ENCODE measurements at places on chromosomes 2 and 18.

- no peak for DNase-seq
These were observed 16.1 kb downstream of the CPSF3 start for GRCh38 chr2:9439536-9439935.

DNA sequence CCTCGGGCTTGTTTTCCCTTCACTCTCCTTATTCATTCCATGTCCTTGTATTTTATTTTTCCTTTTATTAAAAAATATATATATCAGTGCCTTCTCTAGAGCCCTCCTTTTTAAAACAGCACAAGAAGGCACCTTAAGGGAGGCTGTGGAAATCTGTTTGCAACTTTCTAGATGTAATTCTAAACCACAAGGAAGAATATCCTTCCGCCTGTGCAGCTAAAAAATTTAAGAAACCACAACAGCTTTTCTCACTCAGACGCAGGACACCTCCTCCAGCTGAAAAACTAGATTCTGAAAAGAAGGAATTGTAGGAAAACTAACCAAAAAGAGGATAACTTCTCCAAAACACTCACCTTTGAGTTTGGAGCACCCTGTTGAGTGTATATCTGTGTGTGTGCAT lies 142.2 kb downstream of the BCL11A start:
- no peak for DNase-seq

DNA sequence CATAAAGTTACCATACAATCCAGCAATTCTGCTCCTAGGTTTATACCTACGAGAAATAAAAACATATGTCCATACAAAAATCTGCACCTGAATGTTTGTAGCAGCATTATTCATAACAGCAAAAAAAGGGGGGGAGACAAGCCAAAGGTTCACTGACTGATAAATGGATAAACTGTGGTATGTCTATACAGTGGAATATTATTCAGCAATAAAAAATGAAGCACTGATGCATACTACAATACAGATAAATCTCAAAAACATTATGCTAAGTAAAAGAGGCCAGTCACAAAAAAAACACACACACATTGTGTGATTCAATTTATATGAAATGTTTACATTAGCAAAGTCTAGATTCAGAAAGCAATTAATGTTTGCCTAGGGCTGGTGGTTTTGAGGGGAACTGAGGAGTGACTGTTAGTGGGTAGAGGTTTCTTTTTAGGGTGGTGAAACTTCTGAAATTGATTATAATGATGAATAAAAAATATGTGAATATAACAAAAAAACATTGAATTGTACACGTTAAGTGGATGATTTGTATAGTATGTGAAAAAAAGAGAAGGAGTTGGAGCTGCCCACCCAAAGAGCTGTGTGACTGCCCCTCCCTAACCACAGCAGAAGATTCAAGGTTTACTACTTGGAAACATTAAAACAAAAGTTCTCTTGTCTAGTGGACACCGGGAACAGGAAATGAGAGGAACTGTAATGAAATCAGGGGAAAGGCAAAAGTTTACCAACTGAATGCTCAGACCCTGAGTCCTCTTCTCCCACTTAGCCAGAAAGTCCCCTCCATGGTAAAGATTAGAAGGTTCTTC lies 13.4 kb downstream of the COLEC12 start:
- no peak for DNase-seq

DNA sequence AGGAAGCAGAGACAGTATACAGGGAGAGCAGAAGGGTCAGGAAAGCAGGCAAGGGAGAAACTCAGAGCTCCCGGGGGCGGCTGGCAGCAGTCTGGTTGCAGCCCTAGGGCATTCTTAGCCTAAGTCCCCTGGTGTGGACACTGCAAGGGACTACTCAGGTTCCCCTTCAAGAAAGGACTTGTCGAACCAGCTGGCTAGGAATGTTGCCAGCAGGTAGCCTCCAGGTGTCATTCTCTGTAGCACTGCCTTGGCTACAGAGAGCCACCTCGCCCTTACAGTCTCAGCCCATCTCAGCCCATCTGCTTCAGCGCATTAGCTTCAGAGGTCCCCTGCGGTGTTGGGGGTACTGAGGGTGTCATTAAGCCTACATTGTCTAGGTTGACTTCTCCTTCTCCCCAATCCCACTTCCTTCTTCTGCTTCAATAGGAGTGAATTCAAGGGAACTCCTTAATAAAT lies 11.3 kb upstream of the TMSB10 start:
- DNase-seq = no peak

- DNase-seq = no peak
These were observed 94.0 kb upstream of the ITGA4 start for GRCh38 chr2:181363164-181363563.

DNA sequence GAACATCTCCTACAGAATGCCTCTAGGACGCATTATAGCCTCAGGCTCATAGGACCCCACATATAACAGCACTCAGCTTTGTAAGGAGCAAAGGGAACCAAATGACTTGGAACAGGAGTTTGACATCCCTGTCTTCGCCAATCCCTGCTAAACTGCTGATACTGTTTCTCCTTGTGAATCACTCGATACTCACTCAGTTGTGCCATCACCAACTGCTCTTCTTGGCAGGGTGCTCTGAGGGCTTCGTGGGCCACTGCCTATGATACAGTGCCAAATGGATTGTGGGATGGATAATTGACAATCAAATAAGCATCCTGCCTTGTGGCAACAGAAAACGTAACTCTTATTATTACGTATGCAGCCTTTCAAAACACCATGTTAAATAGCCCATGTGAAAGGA lies 396.3 kb downstream of the RIT2 start:
- DNase-seq = no peak

- DNase-seq = no peak
These were observed 10.3 kb upstream of the FZD7 start for GRCh38 chr2:202023198-202023903.

DNA sequence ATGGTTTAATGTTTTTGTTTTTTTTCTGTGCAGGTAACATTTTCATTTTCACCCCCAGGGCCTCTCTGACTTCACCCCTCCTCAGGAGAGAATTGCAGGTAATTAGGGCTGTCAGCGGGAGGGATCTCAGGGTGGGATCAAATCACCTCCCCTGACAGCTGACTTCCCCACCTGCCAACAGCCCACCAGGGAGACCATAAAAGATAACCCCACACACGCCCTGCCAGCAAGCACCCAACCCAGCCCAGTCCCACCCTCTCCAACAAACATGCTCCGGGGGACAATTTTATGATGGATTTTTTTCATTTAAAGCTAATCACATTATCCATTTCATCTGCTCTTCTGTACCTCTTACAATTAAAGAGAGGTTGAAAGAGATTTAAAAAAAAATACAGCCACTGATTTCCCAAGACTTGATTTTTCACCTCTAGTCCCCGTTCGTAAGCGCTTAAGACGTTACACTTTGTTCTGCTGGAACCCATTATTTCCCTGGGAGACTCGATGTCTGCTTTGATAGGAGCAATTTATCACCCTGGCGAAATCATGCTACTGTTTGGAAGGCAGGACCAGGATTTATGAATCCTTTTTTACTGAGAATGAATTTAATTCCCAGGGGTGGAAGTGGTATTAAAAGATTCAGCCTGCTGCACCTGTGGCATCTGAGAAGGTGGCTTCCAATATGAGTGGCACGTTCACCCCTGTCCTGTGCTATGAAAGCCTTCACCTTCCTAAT lies 232.9 kb upstream of the ID2 start:
- no peak for DNase-seq

DNA sequence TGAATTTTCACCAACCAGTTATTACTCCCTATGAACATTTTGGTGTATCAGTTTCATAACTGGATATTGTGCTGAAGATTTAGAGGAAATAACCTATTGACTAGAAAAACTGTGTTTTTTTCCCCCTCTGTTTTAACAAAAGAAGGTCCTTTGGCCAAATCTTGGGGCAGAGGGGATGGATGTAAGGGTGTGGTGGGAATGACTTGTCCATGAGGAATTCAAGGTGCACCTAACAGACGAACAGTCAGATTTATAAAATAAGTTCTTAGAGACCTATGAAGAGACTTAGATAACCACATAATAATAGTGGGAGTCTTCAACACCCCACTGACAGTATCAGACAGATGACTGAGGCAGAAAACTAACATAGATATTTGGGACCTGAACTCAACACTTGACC lies 119.3 kb upstream of the SESTD1 start:
- no peak for DNase-seq

GRCh38 chr2:195092341-195092740 lies 564.7 kb upstream of the SLC39A10 start:
- no peak for DNase-seq

- no peak for DNase-seq
These were observed 31.3 kb upstream of the MSTN start for GRCh38 chr2:190093793-190094192.

DNA sequence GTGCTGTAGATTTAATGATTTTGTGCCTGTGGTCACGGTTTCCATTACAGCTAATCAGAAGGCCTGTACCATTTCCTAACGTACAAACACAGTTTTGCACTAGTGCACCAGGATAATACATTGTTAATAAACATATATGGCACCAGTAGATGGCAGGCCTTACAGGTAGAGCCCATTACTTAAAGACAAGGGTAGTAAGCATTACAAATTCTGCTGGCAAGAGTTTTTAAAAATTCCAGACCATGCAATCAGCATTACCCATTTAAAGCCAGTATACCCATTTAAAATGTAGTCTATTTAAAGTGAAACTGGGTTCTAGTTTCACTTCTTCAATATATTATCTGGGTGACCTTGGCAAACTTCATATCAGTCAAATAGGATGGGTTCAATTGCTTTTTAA lies 224.2 kb downstream of the NUP35 start:
- DNase-seq = peak; percentile 6

- DNase-seq = peak; percentile 52
These were observed 139.8 kb downstream of the ZFP36L2 start for GRCh38 chr2:43086451-43087221.

- DNase-seq = peak; percentile 68
These were observed 33.7 kb upstream of the MRPL33 start for GRCh38 chr2:27737676-27738348.

DNA sequence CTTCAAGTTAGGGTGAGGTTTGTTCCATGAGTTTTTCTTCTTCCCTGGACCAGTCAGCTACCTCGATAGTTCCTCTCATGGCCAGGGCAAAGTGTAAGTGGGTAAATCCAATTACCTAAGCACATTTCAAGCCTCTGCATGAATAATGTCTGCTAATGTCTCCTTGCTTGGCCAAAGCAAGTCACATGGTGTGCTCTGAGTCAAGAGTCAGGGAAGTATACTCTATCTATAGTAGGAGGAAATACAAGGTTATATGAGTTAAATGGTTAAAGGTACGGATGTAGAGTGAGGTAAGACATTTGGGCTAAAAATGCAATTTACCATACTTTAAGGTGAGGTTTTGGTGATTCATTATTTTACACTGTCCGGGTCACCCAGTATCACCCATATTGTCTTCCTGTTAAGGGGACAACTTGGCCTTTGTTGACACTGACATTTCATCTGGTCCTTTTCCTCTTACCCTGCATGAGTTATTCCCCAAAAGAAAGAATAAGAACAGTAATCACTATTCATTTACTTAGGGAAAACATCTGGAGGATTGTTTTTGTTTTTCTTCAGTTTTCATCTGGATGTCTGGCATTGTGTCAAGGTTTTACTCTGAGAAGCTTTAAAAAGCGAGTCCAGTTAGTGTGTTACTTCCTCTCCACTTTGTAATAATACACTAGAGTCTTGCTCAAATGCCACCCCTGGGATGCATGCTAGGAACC lies 405.5 kb downstream of the RND3 start:
- DNase-seq = no peak

DNA sequence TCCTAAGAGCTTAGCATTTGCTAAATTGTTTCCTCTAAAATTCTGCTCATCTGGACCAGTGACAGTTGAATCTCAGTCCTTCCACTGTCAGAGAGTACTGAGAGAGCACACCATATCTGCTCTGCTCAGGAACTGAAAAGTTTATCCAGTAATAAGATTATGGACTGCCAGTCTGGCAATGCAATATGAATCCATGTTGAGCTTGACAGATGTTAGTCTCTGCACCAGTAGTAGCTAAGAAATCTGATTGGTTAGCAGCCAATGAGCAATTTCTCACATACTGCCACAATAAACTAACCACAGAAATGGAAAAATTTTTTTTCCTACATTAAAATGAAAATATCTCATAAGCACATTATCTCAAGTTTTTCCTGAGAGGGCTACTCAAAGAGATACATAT lies 2.3 kb downstream of the PRKD3 start:
- DNase-seq = peak; percentile 32

GRCh38 chr2:155309483-155309882 lies 611.0 kb downstream of the KCNJ3 start:
- DNase-seq = no peak

DNA sequence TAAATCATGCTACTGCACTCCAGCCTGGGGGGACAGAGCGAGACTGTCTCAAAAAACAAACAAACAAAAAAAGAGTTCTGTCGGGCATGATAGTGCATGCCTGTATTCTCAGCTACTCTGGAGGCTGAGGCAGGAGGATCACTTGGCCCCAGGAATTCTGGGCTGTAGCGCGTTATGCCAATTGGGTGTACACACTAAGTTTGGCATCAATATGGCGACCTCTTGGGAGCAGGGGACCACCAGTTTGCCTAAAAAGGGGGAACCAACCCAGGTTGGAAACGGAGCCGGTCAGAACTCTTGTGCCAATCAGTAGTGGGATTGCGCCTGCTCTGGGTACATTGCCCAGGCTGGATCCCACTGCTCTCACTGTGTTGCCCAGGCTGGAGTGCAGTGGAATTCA lies 49.7 kb downstream of the SDC1 start:
- no peak for DNase-seq

DNA sequence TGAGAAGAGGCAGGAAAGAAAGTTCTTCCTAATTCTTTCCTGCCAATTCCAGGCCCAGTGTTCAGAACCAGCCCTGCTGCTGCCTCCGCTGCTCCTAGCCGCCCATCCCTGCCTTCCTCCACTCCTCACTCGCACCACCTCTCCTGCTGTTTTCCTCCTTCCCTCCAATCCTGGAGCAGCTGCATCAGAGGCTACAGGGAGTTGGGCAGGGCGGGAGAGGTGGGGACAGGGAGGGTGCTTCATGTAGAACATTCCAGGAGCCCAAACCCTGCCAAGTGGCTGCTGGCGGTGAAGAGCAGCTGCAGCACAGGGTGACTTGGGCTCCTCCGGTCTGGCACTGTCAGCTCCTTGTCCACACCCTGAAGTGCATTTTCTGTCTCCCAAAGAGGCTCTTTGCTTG lies 176.3 kb downstream of the TNS1 start:
- DNase-seq = no peak

DNA sequence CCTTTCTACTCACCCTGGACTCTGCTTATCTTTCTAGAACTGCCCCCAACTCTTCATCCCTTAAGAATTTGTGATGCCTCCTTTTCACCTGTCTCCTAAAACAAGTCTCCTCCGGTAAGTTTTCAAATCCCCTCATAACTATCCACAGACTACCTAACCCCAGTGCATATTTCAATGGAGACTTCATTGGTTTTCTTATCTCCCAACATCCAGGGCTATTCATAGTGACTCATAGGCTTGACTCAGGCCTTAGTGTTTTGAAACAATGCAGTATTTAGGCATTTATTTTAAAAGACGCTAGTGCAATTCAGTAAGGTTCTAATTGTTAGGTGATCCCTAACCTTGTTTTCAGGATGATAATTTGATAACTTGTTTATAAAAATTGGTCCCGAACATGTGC lies 399.2 kb downstream of the CPS1 start:
- DNase-seq = peak; percentile 76

GRCh38 chr18:37442477-37442876 lies 123.1 kb downstream of the CELF4 start:
- no peak for DNase-seq

GRCh38 chr2:47774567-47774966 lies 8.4 kb upstream of the MSH6 start:
- no peak for DNase-seq

Data from RKO (cell line).